ENCODE measurements at places on chromosomes 16 and 17.

DNA sequence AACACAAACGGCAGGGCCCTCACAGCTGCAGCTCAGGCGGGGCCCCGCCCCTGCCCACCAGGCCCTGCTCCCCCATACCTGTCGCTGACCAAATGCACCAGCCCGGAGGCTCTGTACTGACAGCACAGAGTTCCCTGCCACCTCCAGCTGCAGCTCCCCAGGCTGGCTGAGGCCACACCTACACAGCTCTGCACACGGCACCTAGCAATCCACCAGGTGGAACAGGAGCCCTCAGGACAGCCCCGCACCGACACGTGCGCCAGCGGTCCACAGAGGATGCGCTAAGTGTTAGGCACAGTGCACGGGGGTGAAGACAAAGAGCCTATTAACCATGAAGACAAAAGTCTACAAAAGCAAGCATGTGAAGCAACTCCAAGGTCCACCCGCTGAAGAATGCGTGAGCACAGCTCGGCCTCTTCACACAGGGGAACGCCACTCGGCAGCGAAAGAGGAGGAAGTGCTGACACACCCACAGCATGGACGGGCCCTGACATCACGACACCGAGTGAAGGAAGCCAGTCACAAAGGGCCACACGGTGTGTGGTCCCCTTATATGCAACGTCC lies 5.4 kb downstream of the ZCCHC14 start:
- peak; percentile 48 for DNase-seq

DNA sequence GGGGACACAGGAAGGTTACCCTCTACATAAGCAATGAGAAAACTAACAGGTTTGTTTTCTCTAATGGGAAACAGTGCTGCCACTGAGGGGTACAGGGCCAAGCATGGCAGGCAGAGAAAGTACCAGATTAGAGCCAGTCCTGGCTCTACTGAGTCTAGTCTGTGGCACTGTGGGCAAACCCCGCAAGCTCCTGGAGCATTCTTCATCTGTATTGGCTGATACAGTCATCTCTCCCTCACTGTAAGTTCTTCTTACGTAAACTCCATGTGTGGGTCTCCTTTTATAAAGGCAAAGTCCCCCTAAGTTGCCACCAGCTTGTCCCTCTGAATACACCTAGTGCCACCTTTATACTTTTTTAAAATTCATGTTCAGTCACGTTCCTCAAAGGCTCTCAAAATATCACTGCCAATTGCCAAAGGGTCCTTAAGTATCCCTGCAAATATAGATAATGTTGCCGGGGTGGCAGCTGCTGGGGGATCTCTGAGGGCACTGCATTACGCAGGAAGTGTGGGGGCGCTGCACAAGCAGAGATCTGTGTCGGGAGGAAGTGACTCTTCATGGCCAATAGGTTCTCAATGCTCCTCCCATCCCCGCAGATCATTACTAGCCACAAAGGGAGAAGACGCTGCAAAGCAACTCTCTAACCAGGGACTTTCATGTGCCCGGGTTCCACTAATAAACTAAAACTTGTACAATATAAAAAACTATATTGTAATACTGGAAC lies 18.8 kb downstream of the XPO6 start:
- DNase-seq: no peak

DNA sequence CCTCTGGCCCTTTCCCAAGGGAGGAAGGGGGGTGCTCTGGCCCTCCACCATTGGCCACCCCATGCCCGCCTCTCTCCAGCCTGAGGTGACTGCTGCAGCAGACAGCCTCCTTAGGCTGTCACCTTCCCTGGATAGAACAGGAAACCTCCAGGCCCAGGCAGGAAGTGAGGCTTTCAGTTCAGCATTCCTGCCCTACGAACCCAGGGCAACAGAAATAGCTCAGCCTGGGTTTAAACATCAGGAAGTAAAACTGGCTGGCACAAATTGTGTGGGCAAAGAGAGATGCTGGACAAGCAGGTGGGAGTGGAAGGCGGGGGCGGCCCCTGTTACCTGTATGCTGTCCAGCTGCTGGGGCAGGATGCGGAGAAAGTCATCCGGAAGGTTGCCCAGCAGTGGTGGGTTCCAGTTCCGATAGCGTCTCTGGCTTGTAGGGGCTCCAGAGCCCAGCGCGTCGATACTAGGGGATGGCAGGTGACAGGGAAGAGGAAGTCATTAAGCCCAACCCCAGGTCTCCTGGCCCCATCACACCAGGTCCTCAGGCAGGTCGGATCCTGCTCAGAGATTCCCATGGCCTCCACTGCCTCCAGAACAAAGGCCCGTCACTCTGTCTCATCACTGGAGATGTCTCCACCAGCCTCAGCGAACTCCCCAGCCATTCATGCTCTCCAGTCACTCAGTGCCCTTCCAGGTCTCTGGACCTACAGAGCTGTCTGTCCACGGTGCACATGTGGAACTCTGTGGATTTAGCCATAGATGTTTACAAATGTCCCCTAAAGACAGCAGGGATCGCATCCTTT lies 23.6 kb upstream of the MRPS23 start:
- DNase-seq: peak; percentile 82

- DNase-seq: no peak
Observed at GRCh38 chr17:69287168-69287567, 39.8 kb downstream of the ABCA5 start.

GRCh38 chr16:85144026-85144915 lies 32.0 kb upstream of the CIBAR2 start:
- DNase-seq: no peak

GRCh38 chr16:78368121-78369102 lies 269.0 kb downstream of the WWOX start:
- no peak for DNase-seq

DNA sequence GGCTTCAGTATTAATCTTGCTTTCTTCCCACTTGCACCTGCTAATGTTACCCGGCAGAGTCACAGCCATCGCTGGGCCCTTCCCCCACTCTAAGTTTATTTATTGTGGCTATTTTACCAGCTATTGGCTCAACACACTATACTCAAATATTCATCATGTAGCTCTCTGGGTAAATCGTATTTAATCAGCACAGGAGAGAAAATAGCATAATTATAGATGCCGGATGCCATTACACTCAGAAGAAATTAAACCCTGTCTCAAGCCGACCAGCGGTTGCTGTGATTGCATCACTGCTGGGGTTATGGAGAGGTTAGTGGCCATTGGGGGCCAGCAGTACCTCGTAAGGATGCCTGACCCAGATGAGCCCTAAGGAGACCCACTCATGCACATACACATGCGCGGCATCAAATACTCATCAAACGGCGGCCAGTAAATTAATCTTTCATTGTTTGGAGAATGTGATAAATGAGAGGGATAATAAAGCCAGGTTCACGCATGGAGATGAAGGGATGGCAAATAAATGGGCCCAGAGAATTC lies 269.5 kb upstream of the ZFHX3 start:
- DNase-seq: no peak

DNA sequence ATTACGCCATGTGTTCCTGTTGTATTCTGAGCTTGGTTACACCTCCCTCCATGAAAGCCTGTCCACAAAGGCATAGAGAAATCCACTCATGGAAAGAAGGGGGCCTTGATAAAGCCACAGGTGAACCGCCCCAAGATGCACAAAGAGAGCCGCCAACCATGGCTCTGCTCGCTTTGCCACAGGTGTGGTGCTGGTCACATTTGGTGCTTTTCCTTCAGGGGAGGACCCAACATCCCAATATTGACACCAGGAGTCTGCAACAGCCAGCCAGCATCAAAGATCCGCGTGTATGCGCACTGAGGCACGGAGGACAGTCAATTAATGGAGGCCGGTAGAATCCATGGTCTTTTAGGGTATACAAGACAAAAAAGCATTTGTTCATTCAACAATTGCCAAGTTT lies 7.3 kb downstream of the ABCA3 start:
- no peak for DNase-seq

DNA sequence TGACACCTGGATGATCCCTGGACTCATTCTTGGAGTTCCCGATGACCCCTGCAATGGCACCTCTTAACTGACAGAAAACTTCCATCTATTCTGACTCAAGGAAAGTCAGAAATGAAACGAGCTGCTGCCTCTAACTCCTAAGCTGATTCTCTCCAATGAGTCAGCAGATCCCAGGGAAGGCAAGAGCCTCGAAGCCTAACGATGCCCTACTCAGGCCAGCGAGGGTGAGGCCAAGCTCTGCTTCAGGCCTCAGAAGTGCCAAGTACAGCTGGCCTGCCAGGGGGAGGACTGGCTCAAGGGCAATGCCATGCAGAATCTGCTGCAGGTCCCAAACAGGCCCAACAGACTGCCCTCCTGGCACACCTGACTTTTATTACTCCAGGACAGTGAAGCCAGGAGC lies 36.3 kb downstream of the PLXDC1 start:
- DNase-seq: no peak

DNA sequence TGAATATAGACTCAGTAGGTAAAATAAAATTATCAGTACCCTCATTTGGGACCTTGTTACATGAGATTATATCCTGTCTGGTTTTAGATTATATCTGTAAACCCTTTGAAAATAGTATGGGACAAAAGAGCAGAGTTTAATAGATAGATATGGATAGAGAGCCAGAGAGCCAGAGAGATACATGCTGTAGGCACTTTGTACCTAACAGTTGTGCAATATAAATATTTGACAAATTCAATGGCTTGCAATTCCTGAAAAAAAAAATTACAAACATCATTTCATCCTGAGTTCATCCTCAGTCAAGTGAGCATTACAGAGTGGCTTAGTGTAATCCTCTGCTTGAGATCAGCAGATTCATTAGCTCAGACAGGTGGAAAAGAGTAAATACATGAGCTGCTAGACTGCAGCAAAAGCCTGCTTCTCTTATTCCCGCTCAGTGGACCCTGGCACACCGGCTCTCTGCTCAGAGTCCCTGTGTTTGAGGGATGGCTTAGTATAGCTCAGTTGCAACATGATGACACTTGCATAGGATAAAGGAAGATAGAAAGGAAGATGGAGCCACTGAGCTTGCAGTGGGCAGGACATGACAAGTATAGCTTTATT lies 931.6 kb upstream of the GOT2 start:
- no peak for DNase-seq

DNA sequence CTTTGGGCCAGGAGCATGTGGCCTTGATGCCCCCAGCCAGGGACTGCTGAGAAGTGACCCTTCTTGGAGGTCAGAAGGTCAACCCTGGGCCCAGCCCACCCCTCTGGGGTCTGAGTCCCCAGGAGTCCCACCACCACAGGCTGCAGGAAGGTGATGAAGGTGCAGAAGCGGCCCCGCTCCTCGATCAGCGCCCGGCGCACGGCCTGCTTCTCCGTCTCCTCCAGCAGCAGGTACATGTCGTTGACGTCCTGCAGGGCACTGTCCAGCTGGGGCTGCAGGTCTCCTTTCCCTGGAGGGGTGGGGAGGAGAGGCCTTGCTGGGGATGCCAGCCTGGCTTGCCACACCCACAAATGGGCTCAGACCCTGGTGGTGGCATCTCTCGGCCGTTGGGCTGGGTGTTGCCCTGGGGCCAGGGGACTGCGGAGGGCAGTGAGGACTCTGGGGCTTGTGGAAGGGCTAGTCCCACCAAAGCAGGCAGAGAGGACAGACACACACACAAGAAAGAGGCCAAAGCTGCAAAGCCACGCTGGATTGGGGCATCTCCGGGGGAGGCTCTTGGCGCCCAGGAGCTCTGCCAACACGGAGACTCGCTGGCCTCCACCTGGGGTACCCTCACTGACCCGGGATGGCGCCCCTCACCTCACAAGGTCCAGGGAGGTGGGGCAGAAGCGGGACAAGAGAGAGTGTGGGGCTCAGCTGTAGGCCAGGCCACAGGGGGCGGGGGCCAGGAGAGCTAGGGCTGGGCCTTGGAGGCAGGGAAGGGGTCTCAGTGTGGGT lies 7.5 kb downstream of the MTSS2 start:
- DNase-seq: peak; percentile 61

DNA sequence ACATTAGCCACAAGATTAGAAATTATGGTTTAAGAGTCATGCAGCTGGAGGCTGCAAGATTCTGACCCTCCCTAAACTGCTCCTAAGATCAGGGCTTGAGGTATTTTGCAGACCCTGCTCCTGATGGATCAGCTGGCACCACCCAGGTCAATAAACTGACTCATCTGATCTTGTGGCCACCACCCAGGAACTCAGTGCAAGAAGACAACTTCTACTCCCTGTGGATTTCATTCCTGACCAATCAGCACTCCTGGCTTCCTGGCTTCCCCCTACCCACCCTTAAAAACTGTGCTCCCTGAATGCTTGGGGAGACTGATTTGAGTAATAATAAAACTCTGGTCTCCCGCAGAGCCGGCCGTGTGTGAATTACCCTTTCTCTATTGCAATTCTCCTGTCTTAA lies 25.0 kb upstream of the MILR1 start:
- no peak for DNase-seq

GRCh38 chr17:8162233-8162996 lies at the start of gene VAMP2:
Gene VAMP2 (minus strand): TSS chr17:8162948. CDS start chr17:8162879, 69 bp downstream.
- DNase-seq: peak; percentile 96

DNA sequence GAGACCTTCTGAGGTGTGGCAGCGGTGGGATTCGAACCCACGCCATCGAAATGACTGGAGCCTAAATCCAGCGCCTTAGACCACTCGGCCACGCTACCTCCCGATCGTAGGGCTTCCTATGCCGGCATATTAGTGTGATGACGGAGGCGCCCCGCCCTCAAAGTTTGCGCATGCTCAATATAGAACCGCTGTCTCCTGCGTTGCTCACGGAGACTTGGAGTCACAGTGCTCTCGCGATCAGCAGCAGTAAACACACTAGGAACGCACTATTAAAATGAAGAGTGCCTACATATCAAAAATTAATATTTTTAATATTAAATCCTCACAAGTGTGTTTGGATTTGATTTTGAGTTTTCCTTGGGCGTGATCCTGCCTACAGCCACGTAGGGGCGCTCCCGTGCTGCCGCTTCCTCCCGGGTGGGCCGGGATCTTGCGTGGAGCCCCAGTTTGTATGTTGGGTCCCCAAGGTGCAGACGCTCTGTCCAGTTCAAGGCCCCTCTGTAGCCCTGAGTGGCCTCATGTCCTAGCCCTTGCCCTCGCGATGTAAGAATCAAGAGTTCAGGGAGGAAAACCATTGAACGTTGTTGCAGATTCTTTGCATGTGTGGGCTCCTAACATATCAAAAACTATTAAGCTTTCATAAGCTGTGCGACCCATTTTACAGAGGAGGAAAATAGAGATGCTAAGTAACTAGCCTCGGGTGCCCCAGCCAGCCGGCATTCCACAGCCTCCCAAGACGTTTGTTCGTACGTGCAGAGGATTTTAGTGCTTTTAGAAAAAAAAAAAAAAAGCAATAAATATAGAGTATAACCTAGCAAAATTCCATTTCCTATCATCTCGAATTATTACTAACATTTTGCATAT lies 10.2 kb upstream of the EEF2K start:
- peak; percentile 92 for DNase-seq
